ENCODE measurements at places on chromosomes 6 and 20. TPM values are rescaled to one million over a fixed set of nuclear protein-coding genes. Genes with fewer than 3 reads are reported as not detected.

The TFAP2A gene
- 7.9 TPM for total RNA-seq

The SLC22A7 gene
- total RNA-seq: 0.59 TPM

The ATAT1 gene
- total RNA-seq: 66.2 TPM

The MCM9 gene
- 16.5 TPM for total RNA-seq

The IL17A gene
- total RNA-seq: not detected

DNA sequence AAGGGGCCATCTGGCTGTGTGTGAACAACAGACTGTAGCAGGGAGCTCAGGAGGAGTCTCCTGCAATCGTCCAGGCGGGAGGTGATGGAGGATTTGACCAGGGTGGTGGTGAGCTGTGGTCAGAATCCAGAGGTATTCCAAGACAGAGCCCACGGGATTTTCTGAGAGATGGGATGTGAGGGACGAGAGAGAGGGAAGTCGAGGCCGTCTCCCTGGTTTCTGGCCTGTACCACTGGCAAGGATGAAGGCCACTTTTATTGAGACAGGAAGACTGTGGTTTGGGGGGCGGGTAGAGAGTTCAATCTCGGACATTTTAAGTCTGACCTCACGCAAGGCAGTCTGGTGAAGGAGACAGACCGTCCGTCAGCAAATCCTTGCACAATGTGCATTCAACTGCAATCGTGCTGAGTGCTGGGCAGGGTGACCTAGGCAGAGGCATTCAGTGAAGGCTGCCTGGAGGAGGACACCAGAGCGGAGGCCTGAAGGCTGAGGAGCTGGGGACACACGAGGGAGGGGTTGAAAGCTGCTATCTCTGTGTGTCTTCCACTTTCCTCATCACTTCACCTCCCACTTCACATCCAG is 53.9 kb downstream of the PREX1 start:
- ATAC-seq: no peak

DNA sequence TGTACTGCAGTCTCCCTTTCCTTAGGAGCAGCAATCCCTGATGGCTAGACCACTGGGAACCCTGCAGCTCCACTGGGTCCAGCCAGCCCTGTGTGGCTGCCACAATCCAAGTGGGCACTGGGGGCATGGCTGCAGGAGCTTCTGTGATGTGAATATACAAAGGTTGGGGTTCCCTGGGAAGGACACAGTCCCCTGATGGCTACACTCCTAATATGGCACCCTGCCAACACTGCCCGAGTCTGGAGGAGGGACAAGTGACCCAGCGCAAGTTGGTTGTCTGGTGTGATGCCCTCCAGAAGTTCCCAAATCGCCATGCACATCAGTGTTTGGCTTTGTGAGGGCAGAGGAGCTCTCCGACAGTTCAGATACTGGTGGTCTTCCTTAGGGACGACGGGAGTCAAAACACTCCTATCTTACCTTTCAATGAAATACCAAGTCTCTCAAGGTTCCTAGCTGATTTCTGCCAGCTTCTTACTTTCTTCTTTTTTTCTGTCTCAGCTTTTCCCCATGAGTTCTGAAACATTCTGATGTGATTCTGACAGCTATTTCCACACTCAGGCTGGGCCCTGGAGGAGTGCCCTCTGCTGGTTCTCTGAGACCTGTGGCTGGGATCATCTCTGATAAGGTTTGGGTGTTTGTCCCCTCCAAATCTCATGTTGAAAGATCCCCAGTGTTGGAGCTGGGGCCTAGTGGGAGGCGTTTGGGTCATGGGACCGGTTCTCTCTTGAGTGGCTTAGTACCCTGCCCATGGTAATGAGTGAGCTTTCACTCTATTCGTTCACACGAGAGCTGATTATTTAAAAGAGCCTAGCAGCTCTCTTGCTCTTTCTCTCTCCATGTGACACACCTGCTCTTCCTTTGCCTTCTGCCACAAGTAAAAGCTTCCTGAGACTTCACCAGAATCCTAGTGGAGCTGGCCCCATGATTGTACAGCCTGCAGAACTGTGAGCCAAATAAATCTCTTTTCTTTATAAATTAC is 15.5 kb upstream of the ZFP57 start:
- peak; percentile 80 for ATAC-seq

DNA sequence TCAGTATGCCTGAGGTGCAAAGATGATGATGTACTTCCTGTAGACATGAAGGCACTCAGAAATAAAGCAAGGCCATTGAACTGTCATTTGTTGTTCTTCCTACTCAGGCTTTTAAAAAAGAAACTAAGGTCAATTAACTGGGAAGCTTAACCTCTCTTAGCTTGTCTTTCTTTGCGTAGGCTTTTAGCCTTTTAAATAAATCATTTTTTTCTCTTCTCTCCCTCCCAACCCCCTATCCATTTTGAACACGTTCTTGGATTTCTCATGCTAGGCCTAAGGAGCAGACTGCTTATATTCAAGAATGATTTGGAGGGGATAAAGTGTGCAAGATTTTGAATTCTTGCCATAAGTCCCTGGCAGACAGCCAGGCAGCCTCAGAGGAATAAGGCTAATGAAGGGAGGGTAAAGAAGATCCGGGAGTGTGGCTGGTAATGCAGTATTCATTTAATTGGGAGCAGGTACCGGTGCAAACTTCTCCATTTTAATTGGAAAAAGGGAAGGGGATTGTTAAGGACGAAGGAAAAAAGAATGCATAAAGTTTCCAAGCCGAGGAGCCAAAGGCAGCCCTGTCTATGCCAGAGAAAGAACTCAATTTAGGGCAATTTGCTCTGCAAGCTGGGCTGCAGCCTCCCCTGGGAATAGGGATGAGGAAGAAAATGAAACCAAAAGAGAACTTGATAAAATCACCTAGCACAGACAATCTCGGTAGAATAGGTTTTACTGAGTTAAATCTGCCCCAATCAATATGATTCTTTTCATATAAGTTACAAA is 343.8 kb upstream of the MMS22L start:
- ATAC-seq: peak; percentile 61

DNA sequence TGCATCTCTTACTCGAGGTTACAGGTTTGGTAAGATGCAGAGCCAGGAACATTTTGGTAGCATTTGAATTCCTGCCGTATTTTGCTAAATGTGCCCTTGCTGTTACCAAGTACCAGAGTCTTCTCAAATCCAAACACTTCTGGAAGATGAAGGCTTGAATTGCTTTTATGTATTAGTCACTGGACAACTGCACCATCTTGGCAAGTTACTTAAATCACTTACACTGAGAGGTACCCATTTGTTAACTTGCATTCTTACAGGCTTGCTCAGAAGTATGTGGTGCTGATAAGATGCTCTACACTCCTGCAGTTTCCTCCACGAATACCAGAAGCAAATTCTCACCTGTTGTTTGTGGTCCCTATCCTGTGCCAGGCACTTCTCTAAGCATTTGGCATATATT is 12.7 kb downstream of the IL22RA2 start:
- ATAC-seq: no peak

GRCh38 chr6:71982389-71982788 is 96.0 kb downstream of the RIMS1 start:
- peak; percentile 29 for ATAC-seq

DNA sequence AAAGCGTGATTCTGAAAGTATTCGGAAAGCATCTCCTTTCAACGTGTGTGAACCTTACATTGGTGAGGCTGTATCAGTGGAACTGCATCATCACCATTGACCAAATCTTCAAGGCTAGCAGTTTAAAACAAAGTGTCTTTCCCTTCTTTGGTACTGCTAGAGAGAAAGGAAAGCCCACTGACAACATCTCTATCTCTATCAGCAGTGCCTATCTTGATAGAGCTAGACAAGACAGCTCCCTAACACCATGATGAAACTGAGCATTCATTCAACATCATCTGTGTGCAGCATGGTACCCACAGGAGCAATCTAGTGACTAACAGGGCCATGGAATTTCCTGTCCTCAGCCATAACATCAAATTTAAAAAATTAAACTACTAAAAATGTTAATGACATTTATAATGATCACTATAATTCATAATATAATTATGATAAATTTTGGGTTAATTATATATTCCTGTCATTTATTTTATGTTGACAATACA is 31.5 kb upstream of the EDN1 start:
- no peak for ATAC-seq

GRCh38 chr6:13094781-13095425 is 233.4 kb downstream of the TBC1D7 start:
- no peak for ATAC-seq

GRCh38 chr6:138972226-138972665 is 15.8 kb downstream of the REPS1 start:
- no peak for ATAC-seq

DNA sequence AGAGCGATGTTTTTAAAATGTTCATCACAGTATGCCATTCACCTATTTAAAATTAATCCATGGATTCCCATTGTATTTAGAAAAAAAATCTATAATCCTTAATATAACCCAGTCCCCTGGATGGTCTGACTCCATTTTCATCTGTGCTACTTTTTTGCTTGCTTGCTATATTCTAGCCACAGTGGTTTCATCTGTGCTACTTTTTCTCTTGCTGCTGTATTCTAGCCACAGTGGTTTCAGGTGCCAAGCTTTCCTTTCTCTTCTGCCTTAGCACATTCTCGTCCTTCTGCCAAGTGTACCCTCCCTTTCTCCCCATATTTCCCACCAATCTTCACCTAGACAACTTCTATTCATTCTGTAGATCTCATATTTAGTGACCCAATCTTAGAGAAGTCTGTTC is 33.3 kb upstream of the SOX4 start:
- ATAC-seq: no peak

DNA sequence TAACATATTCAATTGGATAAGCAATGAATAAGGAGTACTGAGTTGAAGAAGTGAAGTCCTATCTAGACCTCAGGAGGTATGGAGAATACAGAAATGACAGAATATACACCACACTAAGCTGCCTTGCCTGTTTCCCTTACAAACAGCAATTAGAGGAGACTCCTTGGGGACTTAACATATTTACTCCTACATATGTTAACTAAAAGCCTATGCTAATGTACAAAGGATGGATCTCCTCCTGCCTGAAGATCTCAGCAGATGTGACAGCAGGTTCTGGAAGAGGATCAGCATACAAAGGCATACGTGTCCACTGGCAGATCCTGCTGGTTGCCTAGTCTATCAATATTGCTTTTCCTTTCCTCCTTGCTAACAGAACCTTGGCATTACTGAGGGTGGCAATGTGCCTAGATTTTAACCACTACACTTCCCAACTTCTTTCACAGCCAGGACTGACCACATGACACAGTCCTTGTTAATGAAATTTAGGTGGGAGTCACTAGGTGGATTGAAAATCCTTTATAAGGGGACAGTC is 29.6 kb downstream of the PRKN start:
- no peak for ATAC-seq

DNA sequence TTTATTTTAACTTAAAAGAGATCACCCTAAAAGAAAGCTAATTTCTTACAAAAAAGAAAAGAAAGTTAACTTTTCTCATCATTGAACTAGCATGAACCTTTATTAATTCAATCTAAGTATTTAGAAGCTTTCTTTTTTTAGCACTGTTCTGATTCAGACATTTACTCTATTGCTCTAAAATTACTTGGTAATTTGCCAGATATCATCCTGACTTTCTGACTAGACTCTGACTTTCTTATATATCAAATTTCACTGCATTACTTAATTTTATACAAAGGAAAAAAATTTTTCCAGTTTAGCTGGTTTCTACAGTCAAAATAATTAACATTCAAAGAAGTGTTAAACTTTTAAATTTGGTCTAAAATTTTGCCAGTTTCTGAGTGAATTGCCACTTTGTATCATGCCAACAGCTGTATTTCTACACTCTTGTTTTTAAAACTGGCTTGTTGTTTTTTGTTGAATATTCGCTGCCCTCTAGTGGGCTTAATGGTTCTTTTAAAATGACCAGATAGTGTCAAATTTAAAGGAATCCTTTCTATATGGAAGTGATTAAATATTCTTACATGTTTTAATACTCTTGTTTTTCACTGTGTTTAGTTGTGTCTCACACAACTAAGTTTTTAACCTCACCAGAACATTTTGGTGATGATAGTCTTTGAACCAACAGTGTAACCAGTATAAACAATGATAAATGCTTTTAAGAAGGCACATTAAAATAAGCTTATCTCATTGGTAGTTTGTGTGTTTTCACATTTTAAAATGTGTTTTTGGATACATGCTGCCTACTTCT is 102.0 kb downstream of the POPDC3 start:
- peak; percentile 65 for ATAC-seq

DNA sequence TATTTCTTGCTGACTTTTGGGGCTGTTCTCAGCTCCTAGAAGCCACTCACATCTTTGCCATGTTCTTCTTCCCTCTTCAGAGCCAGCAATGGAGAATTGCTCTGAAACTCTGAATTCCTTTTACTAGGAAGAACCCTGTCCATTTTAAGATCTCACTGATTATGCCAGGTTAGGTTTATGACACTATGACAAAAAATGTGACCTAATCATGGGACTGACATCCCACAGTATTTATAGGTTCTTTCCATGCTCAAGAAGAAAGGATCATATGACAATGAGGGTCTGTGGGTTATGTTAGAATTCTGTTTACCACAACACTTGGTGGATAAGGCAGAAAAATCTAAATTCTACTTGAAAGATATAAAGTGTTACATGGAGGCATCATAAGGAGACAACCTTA is 263.3 kb upstream of the CITED2 start:
- no peak for ATAC-seq

GRCh38 chr6:138973466-138974153 is 14.4 kb downstream of the REPS1 start:
- no peak for ATAC-seq

DNA sequence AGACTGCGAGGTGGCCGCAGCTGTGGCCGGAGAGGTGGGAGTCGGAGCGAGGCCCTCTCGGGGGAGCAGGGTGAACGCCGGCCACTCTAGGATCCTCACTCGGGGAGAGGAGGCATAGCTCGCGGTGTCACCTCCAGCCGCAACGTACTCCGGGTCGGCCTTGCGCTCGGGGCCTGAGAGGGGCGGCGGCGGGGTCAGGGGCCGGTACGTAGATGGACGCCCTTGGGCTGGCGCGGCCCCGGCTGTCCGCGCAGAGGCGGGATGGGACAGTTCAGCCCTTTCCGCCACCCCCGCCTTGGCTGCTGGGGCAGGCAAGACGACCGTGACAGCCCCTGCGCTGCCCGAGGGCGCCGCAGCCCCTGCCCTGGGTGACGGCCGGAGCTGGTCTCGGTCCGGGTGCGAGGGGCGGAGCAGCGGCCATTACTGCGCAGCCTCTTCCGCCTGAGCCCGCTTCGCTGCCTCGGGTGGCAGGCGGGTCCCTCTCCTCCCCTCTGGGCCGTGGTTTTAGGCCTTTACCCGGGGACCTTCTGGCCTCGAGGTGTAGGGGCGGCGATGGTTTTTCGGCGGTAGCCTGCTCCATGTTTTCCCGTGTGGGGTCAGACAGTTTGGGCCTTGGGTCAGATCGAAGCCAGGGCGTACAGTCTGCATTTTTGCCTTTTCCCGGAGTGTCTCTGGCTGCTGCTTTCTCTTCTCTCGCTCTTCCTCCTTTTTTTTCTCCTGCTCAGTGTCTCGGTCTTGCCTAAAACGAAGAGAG is 405 bp downstream of the RNF146 start:
- peak; percentile 72 for ATAC-seq

GRCh38 chr6:1099264-1099663 is 212.6 kb upstream of the FOXQ1 start:
- ATAC-seq: no peak

DNA sequence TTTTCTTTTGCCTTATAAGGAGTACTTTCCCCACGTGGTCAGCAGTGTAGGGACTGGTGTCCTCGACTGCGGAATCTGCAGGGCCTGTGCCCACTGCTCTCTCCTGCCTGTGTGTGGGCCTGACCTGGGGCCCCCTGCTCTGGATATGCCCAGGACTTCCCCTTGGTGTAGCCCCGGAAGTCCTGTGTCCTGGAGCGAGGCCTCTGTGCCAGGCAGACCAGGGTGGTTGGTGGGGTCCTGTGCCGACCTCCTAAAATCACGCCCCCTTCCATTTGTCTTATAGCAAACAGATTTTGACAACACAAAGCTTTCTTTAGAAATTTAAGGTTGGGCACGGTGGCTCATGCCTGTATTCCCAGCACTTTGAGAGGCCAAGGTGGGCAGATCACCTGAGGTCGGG is 64.2 kb downstream of the DLL1 start:
- ATAC-seq: no peak

- no peak for ATAC-seq
Observed at GRCh38 chr6:74018825-74019224, 322.8 kb downstream of the CD109 start.

Measured in motor neuron (in vitro differentiated cells).